ENCODE measurements at places on chromosomes 5 and 9. TPM values are rescaled to one million over a fixed set of nuclear protein-coding genes. Genes with fewer than 3 reads are reported as not detected.

The PKD2L2 gene
- not detected for total RNA-seq

The PPP3R2 gene
- total RNA-seq, result not detected

The PKN3 gene
- total RNA-seq, result 7.6 TPM

The DDX4 gene
- total RNA-seq, result not detected

The SUSD3 gene
- total RNA-seq, result 49.7 TPM

The ADAMTS16 gene
- not detected for total RNA-seq

The SLC4A9 gene
- total RNA-seq, result 0.10 TPM

The C9orf50 gene
- total RNA-seq, result not detected

The SLC6A18 gene
- total RNA-seq, result not detected

The IFNE gene
- not detected for total RNA-seq

The CNTLN gene
- 8.5 TPM for total RNA-seq

The EXD3 gene
- total RNA-seq, result 19.3 TPM

The PCDHB15 gene
- total RNA-seq, result 0.38 TPM

The C9orf43 gene
- total RNA-seq, result 0.96 TPM

The CCL27 gene
- total RNA-seq, result not detected

The C5orf46 gene
- total RNA-seq, result not detected

The PCDHB3 gene
- total RNA-seq, result 0.15 TPM

The RNF183 gene
- 0.20 TPM for total RNA-seq

The FOXI1 gene
- not detected for total RNA-seq
